ENCODE measurements at places on chromosomes 5 and 9.

- DNase-seq, result peak; percentile 44
Observed at GRCh38 chr9:136793086-136793946, 2.2 kb downstream of the TMEM141 start.

DNA sequence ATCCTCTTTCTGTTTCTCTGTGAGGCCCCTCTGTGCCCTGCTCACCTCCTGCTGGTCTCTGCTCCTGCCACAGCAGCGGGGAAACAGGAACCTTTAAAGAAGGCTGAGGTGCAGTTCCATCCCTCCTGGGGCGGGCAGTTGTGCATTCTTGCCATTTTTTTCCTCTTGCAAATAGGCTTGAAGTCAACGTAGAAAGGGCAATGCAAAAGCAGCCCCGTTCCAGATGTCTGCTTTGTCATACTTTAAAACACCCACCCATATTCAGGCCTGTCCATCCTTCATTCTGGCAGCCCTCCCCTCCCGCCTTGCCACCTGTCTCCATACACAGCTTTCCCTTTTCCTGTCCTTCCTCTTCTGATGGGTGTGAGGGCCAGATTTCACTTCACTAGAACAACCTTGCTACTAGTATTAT lies 65.4 kb upstream of the KLF9 start:
- DNase-seq, result no peak

DNA sequence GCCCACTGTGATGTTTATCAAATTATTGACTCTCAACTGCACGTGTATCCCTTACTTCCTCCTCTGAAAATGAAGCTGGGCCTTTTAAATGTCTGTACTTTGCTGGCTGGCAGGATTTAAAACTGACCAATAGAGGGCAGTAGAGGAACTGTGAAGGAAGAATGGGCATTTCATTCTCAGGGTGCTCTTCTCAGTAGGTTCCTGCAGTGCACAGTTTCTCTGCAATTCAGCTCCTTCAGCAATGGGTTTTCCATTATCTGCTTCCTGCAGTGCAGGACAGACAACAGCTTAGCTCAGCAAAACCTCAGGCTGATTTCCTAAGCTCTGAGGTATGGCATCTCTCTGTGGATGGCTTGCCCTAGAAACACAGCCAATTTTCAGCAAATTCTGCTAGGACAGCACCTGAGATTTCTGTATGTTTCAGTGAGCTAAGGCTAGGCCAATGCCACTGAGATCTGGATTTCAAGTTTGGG lies 298.4 kb upstream of the PRDM9 start:
- DNase-seq, result peak; percentile 46

DNA sequence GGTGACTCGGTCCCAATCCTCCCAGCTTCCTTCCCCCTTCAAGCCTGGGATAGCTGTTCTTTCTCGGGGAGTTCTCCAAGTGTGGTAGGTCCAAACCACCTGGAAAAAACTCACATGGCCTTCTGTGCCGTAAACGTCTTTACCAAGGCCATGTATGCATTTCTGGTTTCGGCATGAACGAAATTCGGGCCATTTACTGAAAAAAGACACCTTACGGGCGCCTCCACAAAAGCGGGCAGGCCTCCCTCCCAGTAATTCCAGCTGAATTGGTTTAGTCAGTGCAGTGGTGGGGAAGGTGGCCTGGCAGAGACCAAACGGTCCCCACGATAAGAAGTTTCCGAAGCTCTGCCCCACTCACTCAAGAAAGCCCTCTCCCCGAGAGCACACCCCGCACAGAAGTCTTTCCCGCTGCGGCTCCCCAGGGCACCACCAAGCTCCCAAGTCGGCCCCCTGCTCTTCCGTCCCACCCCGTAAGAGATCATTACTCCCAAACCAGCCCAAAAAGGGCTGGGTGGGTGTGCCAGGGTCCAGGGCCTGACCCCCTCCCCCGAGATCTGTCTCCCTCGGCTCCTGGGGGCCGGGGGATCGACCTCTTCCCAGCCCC lies 86.3 kb upstream of the MELK start:
- no peak for DNase-seq

DNA sequence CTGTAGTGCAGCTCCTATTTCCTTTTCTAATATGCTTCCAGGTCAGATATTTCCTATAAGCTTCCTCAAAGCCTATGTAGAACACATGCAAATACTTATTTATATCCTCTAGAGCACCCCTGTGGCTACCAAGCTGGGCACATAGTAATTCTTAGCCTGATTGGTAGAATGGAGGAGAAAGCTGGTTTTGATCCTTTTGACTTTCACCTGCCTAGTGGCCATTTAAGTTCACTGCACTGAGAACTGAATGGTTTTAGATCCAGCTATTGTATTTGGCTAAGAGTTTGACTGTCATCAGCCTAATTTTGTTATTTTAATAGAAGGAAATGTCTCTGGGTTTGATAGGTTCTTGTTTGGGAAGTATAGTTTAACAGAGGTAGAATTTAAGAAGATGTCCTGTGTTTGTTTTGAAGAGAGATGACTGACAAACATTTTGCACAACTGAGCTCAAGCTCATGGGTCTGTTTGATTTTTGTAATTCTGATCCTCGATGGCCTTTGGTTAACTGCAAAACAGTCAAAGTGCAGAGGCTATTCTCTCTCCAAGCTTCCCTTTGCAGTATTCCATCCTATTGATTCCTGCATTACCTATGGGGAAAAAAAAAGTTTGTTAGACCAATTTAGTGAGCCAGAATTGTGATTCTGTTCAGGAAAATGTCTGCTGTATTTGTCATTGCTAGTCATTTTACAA lies 85.4 kb downstream of the KCNN2 start:
- DNase-seq, result no peak

GRCh38 chr5:80103371-80103770 lies 68.2 kb downstream of the THBS4 start:
- no peak for DNase-seq

GRCh38 chr5:120457839-120458507 lies 6.1 kb upstream of the PRR16 start:
- peak; percentile 49 for DNase-seq

All from RCC 7860 (cell line).